ENCODE measurements at places on chromosomes 5 and 9.
A peak's percentile ranks its signal among the peaks of the same experiment; 100 is the strongest.

- no peak for DNase-seq
These were observed 376.3 kb upstream of the ZNF462 start for GRCh38 chr9:106486685-106487084.

DNA sequence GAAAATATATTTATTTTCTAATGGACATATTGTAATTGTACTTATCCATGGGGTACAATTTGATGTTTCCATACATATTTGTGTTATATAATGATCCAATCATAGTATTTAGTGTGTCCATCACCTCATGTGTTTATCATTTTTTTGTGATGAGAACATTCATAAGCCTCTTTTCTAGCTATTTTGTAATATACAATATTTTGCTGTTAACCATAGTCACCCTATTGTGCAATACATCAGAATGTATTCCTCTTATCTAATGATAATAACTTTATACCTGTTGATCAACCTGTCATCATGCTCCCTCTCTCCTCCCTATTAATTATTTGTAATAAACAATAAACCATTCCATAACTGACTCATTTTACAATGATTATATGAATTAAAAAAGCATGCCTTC, 93.2 kb downstream of the ISL1 start:
- DNase-seq = no peak

- peak; percentile 44 for DNase-seq
These were observed 35.8 kb downstream of the PIK3R1 start for GRCh38 chr5:68251386-68251785.

- DNase-seq = no peak
These were observed 13.3 kb upstream of the PSMD5 start for GRCh38 chr9:120855827-120856670.

GRCh38 chr9:129121483-129121882, 10.3 kb downstream of the PTPA start:
- DNase-seq = no peak

GRCh38 chr9:77999231-77999631, 32.4 kb downstream of the GNAQ start:
- DNase-seq = no peak

DNA sequence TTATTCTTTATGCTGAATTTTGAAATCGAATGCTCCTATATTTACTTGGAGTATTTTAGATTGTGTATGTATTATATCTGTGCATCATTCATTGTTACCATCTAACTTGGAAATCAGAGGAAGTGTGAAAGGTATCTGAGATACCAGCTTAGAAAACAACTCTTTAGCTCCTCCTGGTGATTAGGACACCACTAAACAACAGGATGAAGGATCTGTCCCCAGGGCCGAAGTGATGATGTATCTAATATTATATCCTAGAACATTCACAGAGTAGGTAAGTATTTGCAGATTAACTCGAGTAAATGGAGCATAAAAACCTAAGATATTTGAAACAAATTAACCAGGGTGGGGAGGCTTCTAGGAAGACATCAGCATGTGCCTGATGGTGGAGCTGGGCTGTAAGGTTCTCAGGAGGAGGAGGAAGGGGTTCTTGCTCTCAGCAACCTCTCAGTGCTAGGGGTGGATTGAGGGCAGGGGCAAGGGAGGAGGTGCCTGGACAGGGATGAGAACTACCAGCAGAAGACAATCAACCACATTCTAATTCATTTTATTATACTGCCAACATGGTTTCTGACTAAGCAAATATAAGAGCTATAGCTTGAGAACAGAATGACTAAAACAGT, 2.6 kb upstream of the NFIL3 start:
- DNase-seq = no peak

DNA sequence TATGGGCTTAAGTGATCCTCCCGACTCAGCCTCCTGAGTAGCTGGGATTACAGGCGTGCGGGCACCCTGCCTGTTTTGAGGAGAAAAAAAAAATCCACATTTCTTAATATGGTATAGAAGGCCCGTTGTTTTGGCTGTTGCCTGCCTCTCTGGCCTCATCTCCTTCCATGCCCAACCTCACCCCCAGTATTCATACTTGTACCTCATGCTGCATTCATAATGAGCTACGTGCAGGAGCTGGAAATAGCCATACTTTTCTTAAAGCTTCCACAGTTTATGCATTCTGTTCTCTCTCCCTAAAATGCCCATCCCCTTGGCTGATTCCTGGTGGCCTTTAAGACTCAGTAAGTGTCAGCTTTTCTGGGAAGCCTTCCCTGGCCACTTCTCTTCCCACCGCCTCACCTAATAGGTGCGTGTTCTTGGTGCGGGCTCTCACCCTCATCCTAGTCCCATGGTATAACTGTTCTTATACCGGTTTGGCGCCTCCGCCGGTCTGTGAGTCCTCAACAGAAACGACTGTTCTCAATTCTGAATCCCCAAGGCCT, 2.1 kb upstream of the TPM2 start:
- no peak for DNase-seq

- DNase-seq = no peak
These were observed 86.4 kb upstream of the CDH6 start for GRCh38 chr5:31107091-31107518.

DNA sequence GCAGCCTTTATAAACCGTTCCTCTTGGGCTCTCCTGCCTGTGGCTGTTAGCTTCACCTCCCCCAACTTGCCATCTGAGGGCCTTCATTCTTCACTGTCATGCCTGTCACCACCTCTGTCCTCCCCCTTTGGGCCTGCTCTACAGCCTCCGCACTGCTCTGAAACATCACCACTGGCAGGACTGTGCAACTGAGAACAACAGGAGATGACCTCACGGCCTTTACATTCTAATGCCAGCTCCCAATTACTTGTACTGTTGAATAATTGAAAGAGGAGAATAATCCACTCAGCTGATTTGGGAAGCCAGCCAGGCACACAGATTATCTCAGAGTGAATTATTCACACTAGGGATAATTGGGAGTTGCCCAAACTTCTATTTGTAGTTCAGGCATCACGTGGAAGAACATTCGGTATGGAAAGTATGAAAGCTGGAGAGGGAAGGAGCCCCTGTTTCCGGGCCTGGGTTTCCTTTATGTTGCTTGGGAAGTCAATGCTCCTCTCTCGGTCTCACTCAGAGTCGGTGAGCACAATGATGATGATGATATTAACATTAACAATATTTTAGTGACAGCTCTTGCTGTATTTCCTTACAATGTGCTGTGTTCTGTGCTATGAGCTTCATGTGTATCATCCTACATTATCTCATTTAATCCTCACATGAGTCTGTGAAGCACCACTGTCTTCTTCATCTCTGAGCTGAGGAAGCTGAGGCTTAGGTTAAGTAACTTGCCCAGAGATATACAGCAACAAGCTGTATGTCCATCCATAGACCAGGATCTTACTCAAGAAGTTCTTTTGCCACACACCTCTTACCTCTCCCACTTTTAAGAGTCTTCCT, 99.3 kb upstream of the LRRTM2 start:
- DNase-seq = no peak

DNA sequence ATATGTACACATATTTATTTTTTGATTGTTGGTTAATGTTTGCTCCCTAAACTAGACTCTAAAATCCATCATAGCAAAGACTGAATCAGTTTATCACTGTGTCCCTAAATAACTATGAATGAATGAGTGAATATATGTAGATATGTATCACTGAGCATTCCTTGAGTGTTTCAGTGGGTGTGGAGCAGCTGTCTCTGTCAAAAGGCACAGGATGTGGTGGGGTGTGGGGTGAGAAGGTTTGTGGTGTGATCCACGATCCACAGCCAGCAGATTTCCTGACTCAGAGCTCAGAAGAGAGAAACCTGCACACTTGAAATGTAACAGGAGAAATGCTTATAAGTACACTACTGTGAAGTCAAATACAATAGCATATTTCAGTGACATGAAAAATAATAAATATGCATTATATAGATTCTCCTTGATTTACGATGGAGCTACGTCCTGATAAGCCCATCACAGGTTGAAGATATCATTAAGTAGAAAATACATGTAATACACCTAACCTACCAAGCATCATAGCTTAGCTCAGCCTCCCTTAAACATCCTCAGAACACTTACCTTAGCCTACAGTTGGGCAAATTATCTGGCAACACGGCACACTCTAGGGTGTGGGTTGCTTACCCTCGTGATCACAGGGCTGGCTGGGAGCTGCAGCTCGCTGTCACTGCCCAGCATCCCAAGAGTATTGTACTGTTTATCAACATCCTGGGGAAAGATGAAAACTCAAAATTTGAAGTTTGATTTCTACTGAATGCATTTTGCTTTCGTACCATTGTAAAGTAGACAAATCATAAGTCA, 287.0 kb downstream of the GAS1 start:
- DNase-seq = no peak

DNA sequence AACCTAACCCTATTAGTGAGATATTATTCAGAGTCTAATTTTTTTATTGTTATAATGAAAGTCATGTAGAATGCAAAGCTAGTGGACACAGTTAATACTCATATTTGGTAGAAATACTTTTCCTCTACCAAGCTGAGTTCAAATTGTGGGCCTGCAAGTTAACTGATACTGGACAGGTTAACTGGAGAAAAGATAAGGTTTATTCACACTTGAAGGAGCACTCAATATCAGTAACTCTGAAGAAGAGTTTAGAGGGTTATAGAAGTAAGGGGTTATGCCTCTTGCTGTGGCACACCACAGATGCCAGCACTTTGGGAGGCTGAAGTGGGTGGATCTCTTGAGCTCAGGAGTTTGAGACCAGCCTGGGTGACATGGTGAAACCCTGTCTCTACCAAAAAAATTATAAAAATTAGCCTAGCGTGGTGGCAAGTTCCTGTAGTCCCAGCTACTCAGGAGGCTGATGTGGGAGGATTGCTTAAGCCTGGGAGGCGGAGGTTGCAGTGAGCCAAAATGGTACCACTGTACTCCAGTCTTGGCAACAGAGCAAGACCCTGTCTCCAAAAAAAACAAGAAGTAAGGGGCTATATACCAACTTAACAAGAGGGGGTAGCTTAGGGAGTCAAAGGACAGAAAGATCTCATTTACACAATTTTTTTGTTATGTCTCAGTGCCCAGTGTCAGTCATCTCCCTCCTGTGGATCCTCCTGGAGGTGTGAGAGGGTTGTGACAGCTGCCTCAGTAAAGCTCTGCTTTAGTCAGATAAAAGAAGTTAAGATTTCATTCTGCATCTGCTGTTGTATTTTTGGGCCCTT, 121.2 kb upstream of the GRHPR start:
- no peak for DNase-seq

- DNase-seq = no peak
These were observed 8.1 kb downstream of the NDST1 start for GRCh38 chr5:150516011-150516410.

GRCh38 chr5:150440948-150441812, 8.4 kb downstream of the RPS14 start:
- no peak for DNase-seq

DNA sequence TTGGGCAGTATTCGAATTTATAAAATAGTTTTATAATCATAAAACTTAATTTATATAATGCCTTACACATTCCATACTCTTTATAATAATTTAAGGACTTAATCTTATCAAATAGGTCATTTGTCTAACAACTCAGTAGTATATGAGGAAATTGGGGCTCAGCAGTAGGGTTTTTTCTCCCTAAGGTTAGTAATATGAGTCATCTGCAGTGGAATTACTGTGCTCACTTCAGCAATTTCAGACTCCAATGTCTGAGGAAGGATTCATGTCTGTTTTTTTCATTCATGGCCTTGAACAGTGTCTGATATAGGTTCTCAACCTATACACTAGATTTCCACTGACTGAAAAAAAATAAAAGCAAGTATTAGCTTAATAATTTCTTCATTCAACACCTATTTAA, 7.4 kb downstream of the DMRTA1 start:
- no peak for DNase-seq

- no peak for DNase-seq
These were observed 88.5 kb downstream of the HSPA4 start for GRCh38 chr5:133140311-133140710.

- no peak for DNase-seq
These were observed 167.6 kb downstream of the ASTN2 start for GRCh38 chr9:117247266-117247665.

DNA sequence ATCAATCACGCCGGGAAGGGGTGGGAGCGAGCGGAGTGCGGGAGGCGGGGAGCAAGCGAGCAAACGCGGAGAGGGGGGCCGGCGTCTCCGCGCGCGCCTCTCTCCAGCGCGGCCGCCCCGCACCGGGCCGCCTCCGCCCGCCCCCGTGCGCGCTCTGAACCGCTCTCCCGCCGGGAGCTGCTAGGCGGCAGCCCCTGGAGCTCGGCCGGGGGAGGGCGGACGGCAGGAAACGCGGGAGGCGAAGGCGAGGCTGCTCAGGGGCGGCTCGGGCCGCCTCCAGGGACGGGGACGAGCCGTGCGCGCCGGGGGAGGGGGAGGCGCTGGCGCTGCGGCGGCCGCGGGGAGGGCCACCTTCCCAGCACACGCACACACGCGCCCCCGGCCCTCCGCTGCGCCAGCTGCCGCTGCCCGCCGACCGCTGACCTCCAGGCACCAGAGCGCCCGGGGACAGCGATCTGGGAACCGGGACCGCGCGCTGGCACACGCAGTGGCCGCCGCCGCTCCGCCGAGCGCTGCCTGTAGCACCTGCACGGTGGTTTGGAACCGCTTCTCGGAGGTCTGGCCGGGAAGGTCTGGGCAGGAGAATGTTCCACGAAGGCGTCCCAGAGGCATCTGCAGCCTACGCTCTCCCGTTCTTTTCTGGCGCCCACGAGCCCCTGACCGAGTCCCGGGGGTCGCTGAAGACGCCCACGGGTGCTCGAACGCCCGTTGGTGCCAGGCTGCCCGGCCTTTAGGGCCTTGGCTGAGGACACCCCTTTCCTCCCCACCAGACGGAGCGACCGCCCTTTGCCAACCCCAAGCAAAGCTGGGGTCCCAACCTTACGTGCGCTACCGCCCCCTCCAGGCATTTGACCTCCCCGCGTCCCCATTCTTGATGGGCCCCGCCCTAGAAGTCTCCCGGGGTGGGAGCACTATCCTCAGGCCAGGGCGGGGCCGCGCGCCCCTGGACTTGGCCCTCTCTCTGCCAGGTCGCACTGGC, at the start of gene GABBR2:
Gene GABBR2 (minus strand): TSS at position 3 of the 979 bp plus-strand sequence. CDS start 198 bp downstream, outside the sequence.
- no peak for DNase-seq

GRCh38 chr9:12166518-12166917, 526.7 kb upstream of the TYRP1 start:
- DNase-seq = no peak

DNA sequence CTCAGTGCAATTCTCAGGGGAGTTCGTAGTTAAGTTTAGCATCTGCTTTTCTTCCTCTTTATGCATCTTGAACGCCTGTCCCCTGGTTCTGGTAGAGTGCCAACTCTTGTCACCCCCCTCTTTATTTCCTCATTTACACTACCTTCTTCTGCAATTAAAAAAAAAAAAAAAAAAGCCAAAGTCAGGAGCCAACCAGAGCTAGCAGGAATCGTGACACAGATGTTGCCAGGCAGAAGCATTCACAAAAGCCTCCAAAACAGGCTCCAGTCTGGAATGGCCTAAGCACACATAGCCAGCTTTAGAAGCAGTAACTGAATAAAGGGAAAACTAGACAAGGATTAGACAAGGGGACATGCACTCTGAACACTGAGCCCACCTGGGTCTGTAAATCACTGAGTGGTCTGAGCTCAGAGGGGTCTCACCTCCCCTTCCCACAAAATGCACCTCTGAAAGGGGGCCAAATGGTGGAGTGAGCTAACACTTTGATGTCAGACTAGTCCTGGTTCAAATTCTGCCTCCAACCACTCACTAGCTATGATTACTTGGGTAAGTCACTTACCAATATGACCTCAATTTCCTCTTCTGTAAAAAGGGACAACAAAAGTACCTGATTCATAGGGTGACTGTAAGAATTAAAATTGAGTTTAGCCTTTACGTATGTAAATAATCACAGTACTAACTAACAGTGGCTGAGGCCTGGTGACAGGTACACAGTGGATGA, 2.0 kb downstream of the CD74 start:
- peak; percentile 34 for DNase-seq

GRCh38 chr5:6436715-6437331, 11.8 kb upstream of the UBE2QL1 start:
- DNase-seq = no peak

Measured in activated naive CD8-positive, alpha-beta T cell treated with anti-CD3 and anti-CD28 coated beads for 36 hours (primary cell).